ENCODE measurements at places on chromosomes 2 and 18. TPM values are rescaled to one million over a fixed set of nuclear protein-coding genes. Genes with fewer than 3 reads are reported as not detected.

The NEU2 gene
- not detected for total RNA-seq

The CRYGD gene
- 1.7 TPM for total RNA-seq

The FAM110C gene
- 3.1 TPM for total RNA-seq

- no peak for DNase-seq
Observed at GRCh38 chr2:72993147-72993932, 76.0 kb downstream of the EMX1 start.

DNA sequence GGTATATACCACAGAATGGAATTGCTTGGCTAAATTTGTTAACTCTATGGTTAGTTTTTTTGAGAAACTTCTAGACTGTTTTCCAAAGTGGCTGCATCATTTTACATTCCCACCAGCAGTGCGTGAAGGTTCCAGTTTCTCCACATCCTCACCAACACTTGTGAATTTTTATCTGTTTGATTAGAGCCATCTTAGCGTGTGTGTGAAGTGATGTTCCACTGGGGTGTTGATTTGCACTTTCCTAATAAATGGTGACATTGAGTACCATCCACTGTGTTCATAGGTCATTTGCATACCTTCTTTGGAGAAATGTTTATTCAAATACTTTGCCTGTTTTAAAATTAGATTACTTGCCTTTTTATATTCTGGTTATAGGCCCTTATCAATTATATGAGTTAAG lies 37.5 kb upstream of the HS6ST1 start:
- no peak for DNase-seq

- DNase-seq = no peak
Observed at GRCh38 chr2:6864231-6864754, 1.4 kb downstream of the CMPK2 start.

GRCh38 chr18:59893971-59894370 lies 5.8 kb upstream of the PMAIP1 start:
- DNase-seq = no peak
